AG20443 (cell line): ENCODE measurements at places on chromosomes 3 and 15.

DNA sequence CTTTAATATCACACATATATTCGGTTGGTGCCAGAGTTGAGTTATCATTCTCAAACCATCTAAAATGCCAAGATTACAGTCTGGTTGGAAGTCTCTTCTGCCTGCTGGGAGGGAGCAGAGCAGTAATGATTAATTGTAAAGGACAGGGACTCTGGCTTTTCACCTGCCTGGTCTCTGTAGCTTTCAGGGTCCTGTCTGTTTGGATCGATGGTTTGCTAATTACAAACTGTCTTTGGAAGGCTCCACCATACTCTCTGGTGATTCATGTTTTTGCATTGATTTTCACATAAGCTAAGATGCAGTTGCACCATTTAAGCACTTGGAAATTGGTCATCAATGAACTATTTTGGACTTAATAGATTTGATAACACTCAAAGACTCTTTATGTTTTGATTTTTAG, 350.4 kb upstream of the SATB1 start:
- no peak for DNase-seq

DNA sequence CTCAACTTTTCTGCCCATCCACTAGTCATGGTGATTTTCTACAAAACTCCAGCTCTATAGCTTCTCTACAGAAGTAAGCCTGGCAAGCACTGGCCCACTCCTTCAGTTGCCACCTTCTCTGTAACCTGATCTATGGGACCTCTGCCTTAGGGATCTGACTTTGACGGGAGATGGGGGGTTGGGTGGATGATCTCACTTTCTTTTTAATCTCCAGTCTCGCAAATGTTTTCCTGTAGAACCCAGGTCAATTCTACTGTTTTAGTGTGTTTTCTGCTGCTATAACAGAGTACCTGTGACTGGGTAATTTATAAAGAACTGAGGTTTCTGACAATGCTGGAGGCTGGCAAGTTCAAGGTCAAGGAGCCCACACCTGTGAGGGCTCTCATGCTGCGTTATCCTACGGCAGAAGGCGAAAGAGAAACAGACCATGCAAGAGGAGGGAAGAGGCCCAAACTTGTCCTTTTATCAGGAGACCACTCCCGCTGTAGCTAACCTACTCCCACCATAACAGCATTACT, 189.9 kb upstream of the THRB start:
- no peak for DNase-seq

GRCh38 chr15:66109826-66110225, 143.7 kb downstream of the MEGF11 start:
- no peak for DNase-seq

GRCh38 chr15:93274257-93274656, 185.2 kb upstream of the RGMA start:
- no peak for DNase-seq

GRCh38 chr3:38019658-38020341, 9.6 kb downstream of the PLCD1 start:
- DNase-seq, result no peak

- no peak for DNase-seq
Measured at GRCh38 chr3:131551761-131552160, 49.0 kb upstream of the MRPL3 start.

- no peak for DNase-seq
Measured at GRCh38 chr15:29544513-29545128, 275.0 kb upstream of the NSMCE3 start.

DNA sequence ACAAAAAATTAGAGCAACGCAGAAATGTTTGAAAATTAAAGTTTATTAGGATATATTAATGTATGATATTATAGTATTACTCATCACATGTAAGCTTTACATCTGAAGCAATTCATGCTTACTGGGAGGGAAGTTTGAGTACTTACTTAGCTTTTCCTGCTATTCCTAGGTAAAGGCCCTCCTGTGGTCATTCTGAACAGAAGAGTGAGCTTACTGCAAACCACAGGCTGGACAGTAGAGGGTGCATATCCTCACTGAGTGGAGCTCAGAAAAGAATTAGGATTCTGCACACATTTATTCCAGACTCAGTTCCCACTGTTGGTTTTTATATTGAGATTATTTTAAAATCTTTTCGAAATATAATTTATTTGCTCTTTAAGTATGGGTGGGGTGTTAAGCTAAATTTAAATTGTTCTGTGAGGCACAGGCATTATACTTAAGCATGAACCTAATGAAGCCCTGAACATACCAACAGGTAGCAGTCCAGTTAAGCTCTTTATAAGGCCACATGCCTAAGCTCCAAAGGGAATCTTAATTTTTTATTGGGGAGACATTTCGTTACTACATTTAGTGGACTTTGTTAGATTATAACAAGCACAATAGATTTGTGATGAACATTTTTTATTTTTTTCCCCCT, 10.2 kb downstream of the MRPS22 start:
- peak; percentile 66 for DNase-seq

DNA sequence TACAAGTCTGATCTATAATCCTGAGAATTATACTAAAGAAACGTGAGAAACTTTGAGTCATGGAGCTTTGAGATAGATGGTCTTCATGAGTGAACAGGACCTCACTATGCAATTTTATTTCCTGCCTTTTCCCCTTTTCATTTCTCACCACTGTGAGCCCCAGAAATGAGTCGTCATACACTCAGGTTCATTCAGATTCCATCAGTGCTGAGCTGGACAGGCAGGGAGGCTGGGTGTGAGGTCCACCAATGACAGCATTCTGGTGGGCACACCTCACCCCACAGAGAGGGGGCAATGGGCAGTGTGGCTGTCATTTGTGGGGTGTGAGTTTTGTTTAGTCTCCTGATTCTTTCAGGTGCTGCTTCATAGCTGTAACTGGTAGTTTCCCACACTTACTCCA, 16.9 kb downstream of the TIGIT start:
- DNase-seq, result no peak

GRCh38 chr15:74421302-74422245, 12.2 kb downstream of the SEMA7A start:
- DNase-seq, result no peak

DNA sequence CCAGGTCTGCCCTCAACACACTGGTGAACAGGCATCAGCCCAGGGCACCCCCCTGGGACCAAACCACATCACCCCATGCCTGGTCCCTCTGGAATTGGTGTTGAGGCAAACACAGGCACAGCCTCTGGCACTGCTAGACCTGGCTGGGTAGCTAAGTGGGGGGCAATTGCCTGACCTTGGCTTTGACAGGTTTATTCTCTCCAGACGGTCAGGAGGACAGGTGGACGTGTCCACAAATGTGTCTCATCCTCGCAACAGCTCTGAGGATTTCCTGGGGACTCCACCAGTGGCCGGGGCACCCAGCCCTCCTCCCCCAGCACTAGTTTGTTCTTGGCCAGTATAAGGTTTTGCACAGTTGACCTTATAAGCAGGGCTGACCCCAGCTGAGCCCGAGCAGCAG, 31.3 kb downstream of the TKT start:
- peak; percentile 7 for DNase-seq

DNA sequence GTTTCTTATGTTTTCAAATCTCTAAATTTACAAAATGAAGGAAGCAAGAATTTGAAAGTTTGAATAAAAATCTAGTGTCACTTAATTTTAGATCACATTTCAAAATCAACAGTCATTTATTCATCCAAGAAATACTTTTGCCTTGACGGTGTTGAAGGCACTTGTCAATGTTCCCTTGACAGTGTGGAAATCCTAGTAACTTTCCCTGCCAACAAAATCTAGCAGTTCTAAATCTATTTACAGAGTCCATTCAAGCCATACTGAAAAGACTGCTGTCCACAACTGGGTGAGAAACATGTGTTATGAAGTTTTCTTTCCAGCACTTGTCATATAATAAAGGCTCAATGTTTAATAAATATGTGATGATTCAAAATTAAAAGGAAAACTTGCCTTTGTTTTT, 8.6 kb upstream of the MAP2K5 start:
- DNase-seq, result no peak

DNA sequence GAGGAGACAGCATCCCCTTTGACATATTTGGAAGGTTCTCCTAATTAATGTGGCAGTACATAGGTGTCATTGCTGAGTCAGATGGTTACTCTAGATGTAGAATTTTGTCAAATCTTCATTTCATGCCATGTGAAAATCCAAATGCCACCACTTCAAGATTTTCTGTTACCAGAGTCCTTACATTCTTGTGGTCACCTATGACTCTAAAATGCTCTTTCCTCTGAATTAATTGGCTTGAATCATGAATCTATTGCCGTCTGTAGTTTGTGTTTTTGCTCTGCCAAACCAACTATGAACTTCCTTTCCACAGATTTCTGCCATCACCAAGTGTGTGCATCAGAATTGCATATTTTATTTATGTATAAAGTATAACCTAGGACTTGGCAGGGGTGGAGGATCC, 269.4 kb upstream of the ZPLD1 start:
- DNase-seq, result peak; percentile 41

DNA sequence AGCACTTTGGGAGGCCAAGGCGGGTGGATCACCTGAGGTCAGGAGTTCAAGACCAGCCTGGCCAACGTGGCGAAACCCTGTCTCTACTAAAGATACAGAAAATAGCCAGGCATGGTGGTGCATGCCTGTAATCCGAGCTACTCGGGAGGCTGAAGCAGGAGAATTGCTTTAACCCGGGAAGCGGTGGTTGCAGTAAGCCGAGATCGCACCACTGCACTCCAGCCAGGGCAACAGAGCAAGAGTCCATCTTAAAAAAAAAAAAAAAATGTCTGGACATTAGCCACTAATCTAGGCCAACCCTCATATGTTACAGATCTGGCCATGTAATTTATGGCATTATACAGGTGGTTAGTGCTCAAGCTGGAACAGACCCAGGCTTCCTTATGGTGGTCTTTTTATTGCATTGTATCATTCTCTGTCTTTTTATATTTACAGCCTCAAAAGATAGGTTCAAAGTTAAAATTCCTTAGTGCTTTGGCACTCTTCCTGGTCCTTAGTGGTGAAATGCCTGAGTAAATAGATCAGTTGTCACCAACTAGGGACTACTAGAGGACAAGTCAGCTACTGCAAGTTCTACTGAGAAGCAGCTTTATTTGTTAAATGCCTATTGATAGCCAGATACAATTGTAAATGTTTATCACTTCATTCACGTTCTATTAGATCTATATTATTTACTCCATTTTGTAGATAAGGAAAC, 16.0 kb downstream of the STARD9 start:
- DNase-seq, result peak; percentile 74

DNA sequence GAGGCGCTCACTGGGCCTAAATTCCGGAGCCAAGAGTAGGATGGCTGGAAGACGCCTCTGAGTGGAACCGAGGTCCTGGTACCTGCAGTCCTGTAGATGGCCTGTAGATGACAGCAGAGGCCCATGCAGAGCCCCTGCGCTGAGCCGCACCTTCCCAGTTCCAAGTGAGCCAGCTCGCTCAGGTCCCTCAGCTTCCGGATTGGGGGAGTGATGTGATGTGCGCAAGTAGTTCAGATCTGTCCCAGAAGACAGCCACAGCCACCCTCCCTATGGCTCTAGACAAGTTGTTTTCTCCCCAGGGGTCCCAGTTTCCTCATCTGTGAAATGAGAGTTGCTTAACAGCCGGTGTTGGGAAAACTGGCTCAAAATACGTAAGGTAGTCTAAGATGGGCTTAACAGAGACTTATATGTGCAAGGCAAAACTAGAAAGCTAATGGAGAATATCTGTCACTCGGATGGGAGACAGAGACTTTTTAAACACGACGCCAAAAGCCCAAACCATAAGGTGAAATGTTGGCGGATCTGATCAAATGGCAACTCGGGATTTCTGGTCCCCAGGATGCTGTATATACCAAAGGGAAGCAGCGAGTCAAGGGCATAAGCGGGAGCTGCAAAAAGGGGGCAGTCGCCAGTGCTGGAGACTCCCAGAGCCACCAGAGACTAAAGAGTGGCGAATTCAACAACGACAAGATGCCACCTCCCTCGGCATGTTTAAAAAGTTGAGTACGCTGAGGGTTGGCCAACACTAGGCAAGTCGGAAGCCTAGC, 765 bp upstream of the MAPKAPK3 start:
- DNase-seq, result peak; percentile 89

DNA sequence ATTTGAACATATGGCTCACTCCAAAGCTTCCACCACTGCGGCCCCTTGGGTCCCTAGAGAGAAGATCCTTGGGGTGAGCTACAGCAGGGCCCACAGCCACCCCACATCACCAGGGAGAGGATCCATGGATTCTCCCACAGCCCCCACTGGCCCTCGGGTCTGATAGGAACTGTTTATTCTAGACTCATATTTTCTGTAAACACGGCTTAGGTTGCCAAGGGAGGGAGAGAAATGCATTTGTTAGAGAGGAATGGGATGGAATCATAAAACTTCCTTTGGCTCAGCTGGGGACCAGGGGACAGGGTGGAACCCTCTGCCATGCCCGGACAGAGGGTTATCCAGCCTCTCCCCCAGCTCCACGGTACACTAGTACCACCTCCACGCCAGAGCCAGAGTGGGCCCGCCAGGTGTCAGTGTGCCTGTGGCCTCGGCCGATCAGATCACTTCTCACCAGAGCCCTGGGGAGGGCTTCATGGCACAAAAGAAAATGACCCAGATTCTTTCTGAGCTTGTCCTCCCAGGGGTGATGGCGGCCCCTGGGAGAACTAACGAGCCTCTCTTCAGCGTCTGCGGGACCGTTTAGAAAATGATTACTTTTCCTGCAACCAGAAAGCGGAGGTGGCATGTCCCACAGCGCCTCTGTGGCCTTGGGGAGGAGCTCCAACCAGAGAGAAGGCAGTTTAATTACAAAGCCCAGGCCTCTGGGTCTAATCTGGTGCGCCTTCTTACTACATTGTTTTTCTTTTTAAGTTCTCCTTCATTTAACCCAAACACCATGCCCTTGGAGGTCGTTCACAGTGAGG, 33.7 kb downstream of the ADCY5 start:
- DNase-seq, result no peak

DNA sequence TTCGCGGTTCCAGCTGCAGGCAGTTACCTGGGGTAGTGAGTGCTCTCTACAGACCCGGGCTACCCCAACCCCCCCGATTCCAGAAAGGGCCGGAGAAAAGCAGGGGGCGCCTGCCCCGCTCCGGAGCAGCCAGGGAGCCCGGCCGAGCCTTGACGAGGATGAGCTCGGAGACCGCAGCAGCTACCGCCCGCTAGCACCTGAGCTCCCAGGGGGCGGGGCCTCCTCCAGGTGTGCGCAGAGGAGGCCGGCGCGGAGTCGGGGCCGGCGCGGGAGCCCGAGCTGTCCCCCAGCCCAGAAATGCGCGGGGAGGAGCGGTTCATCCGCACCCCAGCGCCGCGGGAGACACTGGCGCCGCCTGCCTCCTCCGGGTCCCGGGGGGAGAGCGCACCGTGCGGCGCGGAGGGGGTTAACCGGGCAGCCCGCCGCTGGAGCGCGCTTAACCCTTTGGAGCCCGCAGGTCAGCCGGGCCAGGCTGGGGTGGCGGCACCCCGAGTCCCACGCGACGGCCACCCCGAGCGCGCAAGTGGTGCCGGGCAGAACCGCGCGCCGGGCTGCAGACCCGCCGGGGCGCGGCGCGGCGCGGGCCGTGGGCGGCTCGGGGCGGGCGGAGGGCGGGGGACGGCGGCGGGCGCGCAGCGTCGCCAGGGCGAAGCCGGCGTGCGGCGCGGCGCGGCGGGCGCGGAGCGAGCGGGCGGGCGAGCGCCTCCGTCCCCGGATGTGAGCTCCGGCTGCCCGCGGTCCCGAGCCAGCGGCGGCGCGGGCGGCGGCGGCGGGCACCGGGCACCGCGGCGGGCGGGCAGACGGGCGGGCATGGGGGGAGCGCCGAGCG, at the start of gene CACNA1D:
TSS of gene CACNA1D (plus strand) at position 649 of the 829 bp plus-strand sequence. CDS start 556 bp downstream, outside the sequence.
- DNase-seq, result peak; percentile 56
